ENCODE measurements at places on chromosomes 1 and 21.

DNA sequence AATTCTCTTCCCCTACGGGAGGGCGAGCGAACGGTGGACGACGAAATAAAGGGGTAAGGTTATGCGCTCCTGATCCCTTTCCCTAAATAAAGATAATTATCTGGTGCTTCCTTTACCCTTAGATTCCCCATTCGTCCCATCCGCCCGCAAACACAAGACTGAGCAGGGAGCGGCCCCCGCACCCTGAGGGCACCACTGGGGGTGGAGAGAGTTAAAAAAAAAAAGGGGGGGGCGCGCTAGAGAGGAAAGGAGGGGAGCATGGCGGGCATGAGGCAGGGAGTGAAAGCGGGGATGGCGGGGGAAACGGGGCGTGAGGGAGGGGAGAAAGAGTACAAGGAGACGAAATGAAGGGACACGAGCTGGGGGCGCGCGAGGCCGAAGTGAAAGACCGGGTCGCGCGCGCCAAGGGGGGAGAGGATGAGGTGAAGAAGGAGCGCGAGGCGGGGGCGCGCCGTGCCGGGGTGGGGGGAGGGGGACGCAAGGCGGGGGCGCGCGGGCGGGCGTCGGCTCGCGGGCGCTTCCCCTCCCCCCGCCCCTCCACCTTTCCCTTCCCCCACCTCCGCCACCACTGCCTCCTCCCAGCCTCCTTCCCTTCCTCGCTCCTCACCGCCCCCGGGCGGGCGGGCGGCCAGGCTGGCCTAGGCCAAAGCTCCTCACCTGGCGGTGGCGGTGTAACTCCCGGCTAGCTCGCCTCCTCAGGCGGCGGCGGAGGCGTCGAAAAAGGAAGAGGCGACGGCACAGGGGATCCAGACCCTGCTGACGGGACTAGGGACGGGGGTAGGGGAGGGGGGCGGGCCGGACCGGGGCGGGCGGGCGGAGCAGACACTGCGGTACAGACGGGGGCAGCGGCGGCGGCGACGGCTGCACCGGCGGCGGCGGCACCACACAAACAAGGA is 448 bp downstream of the GATAD2B start:
- no peaks in the 10 kb centered on the region for H3K36me3 ChIP-seq
- no peak for DNase-seq
- peaks cover 35% of the 10 kb centered on the region for H3K4me1 ChIP-seq
- H3K27ac ChIP-seq = peak overlapping the region; percentile 82

DNA sequence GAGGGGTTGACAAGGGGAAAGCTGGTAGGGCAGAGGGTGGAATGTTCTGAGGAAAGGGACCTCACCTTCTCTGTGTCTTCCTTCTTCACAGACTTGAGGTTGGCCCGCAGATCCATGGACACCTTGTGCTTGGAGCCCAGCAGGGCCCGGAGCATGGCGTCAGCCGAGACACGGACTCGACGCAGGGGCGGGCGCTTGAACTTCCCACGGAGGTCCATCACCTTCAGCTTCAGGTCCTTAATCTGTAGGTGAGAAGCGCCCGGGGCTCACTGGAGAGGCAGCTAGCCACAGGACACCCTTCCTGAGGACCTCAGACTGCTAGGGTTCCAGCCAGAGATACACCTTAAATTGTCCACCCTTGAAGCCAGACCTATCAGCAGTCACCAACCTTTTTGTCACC is 10.2 kb downstream of the TNNI1 start:
- H3K36me3 ChIP-seq = no peaks in the 10 kb centered on the region
- no peak overlapping the region for H3K27ac ChIP-seq
- H3K4me1 ChIP-seq = peaks cover 4% of the 10 kb centered on the region
- H3K4me3 ChIP-seq = no peak overlapping the region

GRCh38 chr1:102535829-102536505 is 539.2 kb upstream of the OLFM3 start:
- no peak for DNase-seq
- no peaks in the 10 kb centered on the region for H3K4me1 ChIP-seq
- H3K4me3 ChIP-seq = no peak overlapping the region
- no peaks in the 10 kb centered on the region for H3K27me3 ChIP-seq

GRCh38 chr1:213720032-213720431 is 267.7 kb upstream of the PROX1 start:
- H3K27ac ChIP-seq = no peak overlapping the region
- peaks cover 2% of the 10 kb centered on the region for H3K36me3 ChIP-seq
- no peak overlapping the region for H3K4me3 ChIP-seq
- DNase-seq = no peak

GRCh38 chr1:111677604-111678003 is 58.0 kb downstream of the RAP1A start:
- H3K4me3 ChIP-seq = no peak overlapping the region
- peaks cover 47% of the 10 kb centered on the region for H3K36me3 ChIP-seq
- DNase-seq = no peak
- no peak overlapping the region for H3K27ac ChIP-seq
- no peaks in the 10 kb centered on the region for H3K27me3 ChIP-seq
- no peaks in the 10 kb centered on the region for H3K4me1 ChIP-seq

- H3K27ac ChIP-seq = no peak overlapping the region
- DNase-seq = no peak
- H3K4me3 ChIP-seq = no peak overlapping the region
- no peaks in the 10 kb centered on the region for H3K4me1 ChIP-seq
- no peaks in the 10 kb centered on the region for H3K36me3 ChIP-seq
Measured at GRCh38 chr21:38273745-38274542, 17.2 kb downstream of the KCNJ15 start.

GRCh38 chr21:14995226-14995625 is 69.6 kb downstream of the NRIP1 start:
- no peaks in the 10 kb centered on the region for H3K27me3 ChIP-seq
- no peak overlapping the region for H3K4me3 ChIP-seq
- peaks cover 22% of the 10 kb centered on the region for H3K36me3 ChIP-seq
- H3K27ac ChIP-seq = no peak overlapping the region

GRCh38 chr1:188240772-188241406 is 1412.1 kb downstream of the PLA2G4A start:
- peaks cover 13% of the 10 kb centered on the region for H3K4me1 ChIP-seq
- DNase-seq = no peak
- H3K27me3 ChIP-seq = no peaks in the 10 kb centered on the region
- H3K27ac ChIP-seq = no peak overlapping the region
- H3K36me3 ChIP-seq = no peaks in the 10 kb centered on the region

- peaks cover 8% of the 10 kb centered on the region for H3K27me3 ChIP-seq
- peaks cover 9% of the 10 kb centered on the region for H3K36me3 ChIP-seq
- DNase-seq = no peak
- no peak overlapping the region for H3K27ac ChIP-seq
- no peak overlapping the region for H3K4me3 ChIP-seq
- no peaks in the 10 kb centered on the region for H3K4me1 ChIP-seq
Measured at GRCh38 chr1:5253036-5253435, 598.6 kb downstream of the AJAP1 start.

DNA sequence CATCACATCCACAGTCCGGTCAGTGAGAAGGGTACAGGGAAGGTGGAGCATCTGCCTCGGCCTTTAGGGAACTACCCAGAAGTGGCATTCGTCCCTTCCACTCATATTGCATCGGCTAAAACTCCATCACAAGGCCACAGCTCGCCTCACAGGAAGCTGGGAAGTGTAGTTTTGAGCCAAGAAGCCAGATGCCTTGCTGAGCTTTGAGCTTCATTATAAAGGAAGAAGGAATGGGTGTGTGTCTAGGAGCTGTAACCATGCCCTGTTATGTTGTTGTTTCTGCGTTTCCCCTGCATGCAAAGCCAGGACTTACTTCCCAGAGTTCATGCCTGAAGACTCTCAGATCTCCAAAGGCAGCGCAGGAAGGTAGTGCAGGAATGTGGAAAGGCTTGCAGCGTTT is 61.1 kb downstream of the OPTC start:
- H3K27ac ChIP-seq = no peak overlapping the region
- no peaks in the 10 kb centered on the region for H3K27me3 ChIP-seq
- peak overlapping the region; percentile 17 for H3K4me3 ChIP-seq

DNA sequence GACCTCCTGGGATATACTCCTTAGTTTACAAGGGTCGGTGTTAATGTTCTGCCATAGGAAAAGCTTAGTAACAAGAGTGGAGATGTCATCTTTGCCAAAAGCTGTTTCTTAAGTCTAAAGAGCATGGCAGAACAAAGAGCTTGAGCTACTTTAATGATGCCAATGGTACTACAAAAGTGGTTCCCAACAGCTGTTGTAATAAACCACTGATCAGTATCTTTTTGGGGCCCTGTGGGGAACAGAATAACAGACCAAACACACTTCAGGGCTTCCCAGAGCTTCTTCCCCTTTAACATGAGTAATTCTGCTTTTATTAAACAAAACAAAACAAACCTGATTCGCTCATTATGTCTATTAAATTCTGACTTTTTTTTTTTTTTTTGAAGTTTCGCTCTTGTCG is 116.3 kb downstream of the NCAM2 start:
- peaks cover 3% of the 10 kb centered on the region for H3K36me3 ChIP-seq
- no peak overlapping the region for H3K4me3 ChIP-seq
- H3K27ac ChIP-seq = no peak overlapping the region
- no peaks in the 10 kb centered on the region for H3K27me3 ChIP-seq

DNA sequence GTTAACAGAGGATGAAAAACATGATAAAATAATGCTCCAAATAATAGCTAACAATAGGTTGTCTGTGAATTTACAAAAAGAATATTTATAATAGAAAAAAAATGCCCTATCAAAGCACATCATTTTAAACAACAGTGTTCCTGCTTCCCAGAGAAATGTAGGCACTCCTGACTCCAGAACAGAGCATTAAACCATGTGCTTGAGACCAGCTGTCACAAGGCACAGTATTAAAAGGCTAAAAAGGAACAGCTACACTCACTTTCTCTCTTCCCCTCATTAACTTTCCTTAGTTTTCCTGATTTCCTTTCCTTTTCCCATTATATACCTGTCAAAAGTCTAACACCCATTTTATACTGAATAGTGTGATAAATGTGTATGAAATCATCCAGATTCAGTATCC is 10.9 kb downstream of the VAV3 start:
- no peaks in the 10 kb centered on the region for H3K36me3 ChIP-seq
- peaks cover 3% of the 10 kb centered on the region for H3K4me1 ChIP-seq
- no peak overlapping the region for H3K4me3 ChIP-seq
- H3K27me3 ChIP-seq = peaks cover 3% of the 10 kb centered on the region
- H3K27ac ChIP-seq = no peak overlapping the region
- DNase-seq = no peak

- no peak overlapping the region for H3K4me3 ChIP-seq
- no peak overlapping the region for H3K27ac ChIP-seq
- no peaks in the 10 kb centered on the region for H3K27me3 ChIP-seq
- H3K4me1 ChIP-seq = no peaks in the 10 kb centered on the region
- H3K36me3 ChIP-seq = no peaks in the 10 kb centered on the region
- no peak for DNase-seq
Measured at GRCh38 chr1:50822035-50822776, 137.9 kb downstream of the FAF1 start.

- H3K4me1 ChIP-seq = no peaks in the 10 kb centered on the region
- peak; percentile 18 for DNase-seq
- H3K27me3 ChIP-seq = no peaks in the 10 kb centered on the region
- no peak overlapping the region for H3K4me3 ChIP-seq
Measured at GRCh38 chr1:196317535-196318522, 290.4 kb downstream of the KCNT2 start.

DNA sequence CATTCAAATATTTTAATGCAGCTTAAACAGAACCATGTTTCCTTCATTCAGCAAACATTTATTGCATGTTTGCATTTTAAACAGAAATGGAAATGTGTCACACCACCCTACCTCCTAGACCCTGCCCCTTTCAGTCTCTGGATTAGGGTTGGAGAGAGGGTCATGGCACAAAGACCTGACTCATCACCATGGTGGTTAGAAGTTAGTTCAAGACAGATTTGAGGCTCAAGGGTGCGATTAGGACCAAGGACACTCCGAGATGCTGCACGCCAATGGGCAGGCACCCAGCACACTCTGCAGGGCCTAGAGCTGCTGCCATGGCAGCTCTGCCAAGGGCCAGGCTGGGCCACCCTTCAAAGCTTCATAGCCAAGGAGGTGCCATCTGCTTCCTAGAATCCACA is 86.9 kb downstream of the NAV1 start:
- H3K4me3 ChIP-seq = no peak overlapping the region
- H3K4me1 ChIP-seq = peaks cover 25% of the 10 kb centered on the region
- H3K27me3 ChIP-seq = no peaks in the 10 kb centered on the region
- no peak overlapping the region for H3K27ac ChIP-seq

DNA sequence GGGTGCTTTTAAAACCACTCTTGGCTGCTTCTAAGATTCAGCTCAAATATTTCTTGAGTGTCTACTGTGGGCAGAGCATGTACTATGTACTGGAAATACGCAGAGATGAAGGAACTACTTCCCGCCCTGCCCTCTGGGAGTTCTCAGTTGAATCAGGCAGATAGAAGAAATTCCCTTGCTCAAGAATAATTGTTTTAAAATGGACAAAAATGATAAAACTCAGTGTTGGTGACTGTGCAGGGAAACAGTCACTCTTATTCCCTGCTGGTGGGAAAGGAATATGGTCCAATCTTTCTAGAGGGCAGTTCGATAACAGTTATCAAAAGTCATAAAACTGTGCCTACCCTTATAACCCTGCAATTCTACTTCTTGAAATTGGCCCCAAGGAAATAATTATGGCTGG is 16.9 kb upstream of the GRHL3 start:
- no peak overlapping the region for H3K4me3 ChIP-seq
- H3K36me3 ChIP-seq = no peaks in the 10 kb centered on the region
- H3K27ac ChIP-seq = no peak overlapping the region
- peaks cover 21% of the 10 kb centered on the region for H3K27me3 ChIP-seq
- no peaks in the 10 kb centered on the region for H3K4me1 ChIP-seq
- DNase-seq = no peak

- no peaks in the 10 kb centered on the region for H3K36me3 ChIP-seq
- H3K27ac ChIP-seq = no peak overlapping the region
- peaks cover 9% of the 10 kb centered on the region for H3K4me1 ChIP-seq
Measured at GRCh38 chr1:12596007-12596821, 21.8 kb downstream of the DHRS3 start.

- H3K36me3 ChIP-seq = peaks cover 3% of the 10 kb centered on the region
- peaks cover 3% of the 10 kb centered on the region for H3K4me1 ChIP-seq
- DNase-seq = no peak
- H3K27ac ChIP-seq = peak overlapping the region; percentile 79
- H3K27me3 ChIP-seq = no peaks in the 10 kb centered on the region
Measured at GRCh38 chr1:59020151-59020997, 236.5 kb upstream of the JUN start.

DNA sequence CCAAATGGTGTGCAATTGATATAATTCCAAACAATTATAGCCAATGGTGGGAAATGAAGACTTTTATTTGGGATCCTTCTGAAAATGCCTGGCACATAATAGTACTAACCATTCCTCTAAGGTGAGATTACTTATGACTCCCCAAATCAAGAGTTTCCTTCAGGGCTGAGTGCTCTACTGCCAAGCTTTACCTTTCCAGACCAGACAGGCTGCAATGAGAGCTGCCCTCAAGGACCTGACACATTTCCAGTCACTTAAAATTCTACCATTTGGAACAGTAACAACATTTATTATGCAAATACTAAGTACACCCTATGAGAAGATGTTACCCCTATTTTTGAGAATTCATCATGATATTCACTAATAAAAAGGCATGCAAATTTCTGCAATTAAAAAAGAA is 21.1 kb downstream of the PAXBP1 start:
- H3K4me3 ChIP-seq = no peak overlapping the region
- H3K4me1 ChIP-seq = peaks cover 4% of the 10 kb centered on the region
- DNase-seq = no peak
- H3K36me3 ChIP-seq = peaks cover 39% of the 10 kb centered on the region

Measured in neural crest cell (in vitro differentiated cells).